Upper lobe of right lung (tissue), 1 donor: ENCODE measurements at places on chromosomes 3 and 15. TPM values are rescaled to one million over a fixed set of nuclear protein-coding genes. Genes with fewer than 3 reads are reported as not detected.

LRRC3B gene
- total RNA-seq, result 0.09 TPM

DET1 gene
- total RNA-seq, result 5.4 TPM

LRTM1 gene
- not detected for total RNA-seq

FANCD2OS gene
- not detected for total RNA-seq

EOMES gene
- total RNA-seq, result 1.2 TPM

TMEM40 gene
- total RNA-seq, result not detected

GUCA1C gene
- total RNA-seq, result not detected

TRIM59 gene
- total RNA-seq, result 4.5 TPM

PPM1L gene
- total RNA-seq, result 13.5 TPM

DCP1A gene
- total RNA-seq, result 22.8 TPM

GOLGA8A gene
- 80.8 TPM for total RNA-seq

HEXA gene
- total RNA-seq, result 185 TPM

SCN11A gene
- total RNA-seq, result 0.14 TPM

SLC6A20 gene
- 22.7 TPM for total RNA-seq

ZPLD1 gene
- not detected for total RNA-seq

TM4SF18 gene
- 13.4 TPM for total RNA-seq

CEP70 gene
- total RNA-seq, result 46.3 TPM

FYCO1 gene
- total RNA-seq, result 47.3 TPM

SLC35A5 gene
- 40.5 TPM for total RNA-seq

DRD3 gene
- total RNA-seq, result not detected

PCOLCE2 gene
- total RNA-seq, result 23.3 TPM

HHLA2 gene
- 0.26 TPM for total RNA-seq

SLC12A6 gene
- total RNA-seq, result 44.9 TPM

DAPK2 gene
- 73.3 TPM for total RNA-seq

UBE2E1 gene
- 89.8 TPM for total RNA-seq

CLDN18 gene
- total RNA-seq, result 197 TPM

EHD4 gene
- 39.5 TPM for total RNA-seq

CDHR4 gene
- total RNA-seq, result not detected
